ENCODE measurements at places on chromosomes 11 and 22.

- DNase-seq: peak; percentile 75
Observed at GRCh38 chr22:32836280-32837123, 35.0 kb downstream of the TIMP3 start.

GRCh38 chr11:18105086-18105801, 638 bp downstream of the SAAL1 start:
- DNase-seq: peak; percentile 12

GRCh38 chr11:15113381-15113780, 1.3 kb upstream of the INSC start:
- DNase-seq: peak; percentile 83

GRCh38 chr11:63015521-63016215, at the start of gene SLC22A8:
Gene SLC22A8, minus strand, starts transcription at chr11:63015841. Its CDS starts 883 bp downstream, at chr11:63014958.
- no peak for DNase-seq

- no peak for DNase-seq
Observed at GRCh38 chr22:36443198-36443770, 38.2 kb downstream of the TXN2 start.

DNA sequence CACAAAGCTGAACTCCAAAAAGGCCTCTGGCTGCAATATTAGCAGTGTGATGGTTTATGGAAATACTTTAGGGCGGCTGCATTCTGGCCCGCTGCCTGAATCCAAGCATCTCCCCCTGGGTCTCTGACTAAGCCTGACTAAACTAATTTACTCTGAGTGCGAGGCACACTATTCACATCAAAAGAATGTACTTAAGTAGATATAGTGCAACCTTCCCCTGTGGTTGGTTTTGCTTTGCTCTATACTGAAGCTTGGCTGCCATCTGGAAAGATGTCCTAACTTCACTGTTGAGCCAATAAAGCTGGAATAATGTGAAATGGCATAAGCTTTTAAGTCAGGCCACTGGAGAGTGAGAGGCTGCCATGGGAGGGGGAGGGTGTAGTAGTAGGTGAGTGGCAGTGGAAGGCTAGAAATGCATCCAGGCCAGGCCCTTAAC, 321.6 kb downstream of the AASDHPPT start:
- DNase-seq: no peak

DNA sequence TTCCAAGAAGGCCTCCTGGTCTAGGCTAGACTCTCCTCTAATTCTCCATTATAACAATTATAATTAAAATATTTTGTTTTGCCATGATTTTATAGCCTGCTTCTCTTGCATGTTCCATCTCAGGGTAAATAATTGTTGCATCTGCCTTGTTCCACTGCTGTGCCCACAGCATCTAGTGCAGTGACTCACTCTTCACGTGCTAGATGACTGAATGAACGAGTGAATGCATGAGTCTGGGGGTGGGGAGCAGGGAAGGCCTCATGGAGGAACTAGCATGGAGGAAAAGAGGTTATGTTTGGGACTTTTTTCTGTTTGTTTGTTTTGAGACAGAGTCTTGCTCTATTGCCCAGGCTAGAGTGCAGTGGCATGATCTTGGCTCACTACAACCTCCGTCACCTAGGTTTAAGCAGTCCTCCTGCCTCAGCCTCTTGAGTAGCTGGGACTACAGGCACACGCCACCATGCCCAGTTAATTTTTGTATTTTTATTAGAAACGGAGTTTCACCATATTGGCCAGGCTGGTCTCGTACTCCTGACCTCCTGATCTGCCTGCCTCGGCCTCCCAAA, 5.2 kb upstream of the OAF start:
- no peak for DNase-seq

- no peak for DNase-seq
Observed at GRCh38 chr11:74694136-74694930, 36.9 kb downstream of the CHRDL2 start.

- peak; percentile 66 for DNase-seq
Observed at GRCh38 chr11:117171404-117172061, 7.0 kb upstream of the SIDT2 start.

DNA sequence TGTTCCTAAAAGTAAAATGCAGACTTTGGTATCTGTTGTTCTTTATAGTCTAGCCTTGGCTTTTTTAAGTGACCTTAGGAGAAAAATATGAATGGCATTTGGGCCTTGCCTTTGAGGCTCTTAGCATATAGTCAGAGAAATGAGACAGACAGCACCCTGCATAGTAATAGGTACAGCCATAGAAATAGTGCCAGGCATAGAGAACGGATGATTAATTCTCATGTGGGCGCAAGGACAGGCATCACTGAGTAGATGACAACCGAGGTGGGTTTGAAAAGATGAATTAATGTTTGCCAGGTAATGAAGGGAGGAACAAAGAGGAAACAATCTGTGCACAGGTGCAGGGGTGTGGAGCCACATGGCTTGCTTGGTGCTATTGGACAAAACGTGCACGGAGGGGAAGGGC, 90.5 kb downstream of the BMAL1 start:
- DNase-seq: no peak

DNA sequence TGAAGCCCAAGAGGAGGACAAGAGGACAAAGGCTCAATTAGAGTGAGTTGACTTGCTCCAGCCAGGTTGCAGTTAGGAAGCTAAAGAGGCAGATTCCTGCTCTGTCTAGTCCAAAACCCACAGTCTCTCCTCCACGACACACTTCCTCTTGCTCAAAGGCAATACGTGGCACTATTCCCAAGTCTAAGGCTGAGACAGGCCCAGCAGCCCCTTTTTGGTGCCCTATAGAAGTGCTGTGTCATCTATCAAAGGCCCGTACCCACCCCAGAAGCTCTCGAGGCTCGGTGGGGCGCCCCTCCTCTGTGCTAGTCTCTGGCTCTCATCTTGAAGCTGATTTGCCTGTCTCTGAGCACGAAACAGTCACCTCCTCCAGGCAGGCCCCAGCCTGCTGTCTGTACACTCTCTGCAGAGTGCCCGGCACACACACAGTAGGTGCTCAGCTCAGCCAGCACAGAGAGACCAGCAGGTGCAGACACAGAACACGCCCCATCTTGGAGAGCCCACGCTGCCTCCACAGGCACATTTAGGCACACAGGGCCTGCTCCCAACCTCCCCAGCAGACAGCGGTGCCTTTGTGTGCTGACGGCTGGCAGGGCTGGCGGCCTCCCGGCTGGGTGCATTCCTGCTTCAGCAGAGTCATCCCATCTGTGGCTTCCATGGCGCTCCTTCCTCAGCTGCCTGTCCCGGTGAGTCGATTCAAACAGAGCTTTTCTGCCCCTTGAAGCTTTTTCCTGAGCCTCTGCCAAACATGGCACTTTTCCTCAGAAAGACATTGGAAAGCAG, 52.8 kb downstream of the MYH9 start:
- peak; percentile 85 for DNase-seq

DNA sequence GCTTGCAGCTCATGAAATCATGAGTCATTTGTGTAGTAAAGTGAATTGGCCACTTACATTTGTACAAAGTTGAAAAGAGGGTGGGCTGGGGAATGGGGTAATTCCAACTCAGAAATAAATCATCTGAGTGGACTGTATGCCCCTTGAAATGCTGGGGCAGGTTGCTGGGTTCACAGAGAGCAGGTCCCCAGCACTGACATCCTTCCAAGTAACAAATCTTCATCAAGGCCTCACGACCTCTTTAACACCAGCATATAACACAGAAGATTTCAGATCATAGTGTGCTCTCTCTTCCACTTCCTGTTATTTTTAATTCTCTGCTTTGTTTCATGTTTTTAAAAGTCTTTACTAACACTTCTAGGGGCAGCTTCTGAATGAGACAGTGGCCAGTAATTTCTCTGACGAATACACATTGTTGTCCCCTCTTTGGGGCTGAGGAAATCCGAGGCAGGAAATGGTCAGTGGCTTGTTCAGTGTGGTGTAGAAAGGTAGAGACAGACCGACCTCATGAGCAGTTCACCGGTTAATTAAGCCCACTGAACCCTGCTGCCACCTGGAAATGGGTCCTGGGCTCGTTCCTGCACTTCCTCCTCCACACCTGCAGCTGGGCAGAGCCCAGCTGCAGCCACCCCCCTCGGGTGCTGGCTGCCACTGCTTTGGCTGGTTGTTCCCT, 127.7 kb downstream of the MAML2 start:
- DNase-seq: peak; percentile 12

DNA sequence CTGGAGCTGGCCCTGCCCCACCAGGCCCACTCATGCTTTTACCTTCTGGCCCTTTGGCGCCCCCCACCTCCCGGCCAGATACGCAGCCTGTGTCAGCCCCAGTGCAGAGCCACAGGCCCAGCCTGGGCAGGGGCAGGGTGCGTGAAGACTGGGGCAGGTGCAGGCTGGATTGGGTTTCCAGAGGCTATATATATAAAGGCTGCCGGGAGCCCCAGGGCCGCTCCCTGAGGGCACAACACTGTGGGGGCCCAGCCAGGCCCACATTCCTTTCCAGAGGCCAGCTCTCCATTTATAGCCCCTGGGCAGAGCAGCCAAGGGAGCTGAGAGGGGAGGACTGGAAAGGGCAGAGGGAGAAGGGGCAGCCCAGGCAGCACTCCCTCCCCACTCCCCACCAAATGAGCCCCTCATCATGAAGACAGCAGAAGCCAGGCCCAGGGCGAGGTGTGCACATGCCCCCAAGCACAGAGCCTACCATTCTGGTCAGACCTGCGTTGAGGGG, 5.0 kb upstream of the MYOD1 start:
- no peak for DNase-seq

- no peak for DNase-seq
Observed at GRCh38 chr11:88310246-88310645, 27.3 kb downstream of the CTSC start.

DNA sequence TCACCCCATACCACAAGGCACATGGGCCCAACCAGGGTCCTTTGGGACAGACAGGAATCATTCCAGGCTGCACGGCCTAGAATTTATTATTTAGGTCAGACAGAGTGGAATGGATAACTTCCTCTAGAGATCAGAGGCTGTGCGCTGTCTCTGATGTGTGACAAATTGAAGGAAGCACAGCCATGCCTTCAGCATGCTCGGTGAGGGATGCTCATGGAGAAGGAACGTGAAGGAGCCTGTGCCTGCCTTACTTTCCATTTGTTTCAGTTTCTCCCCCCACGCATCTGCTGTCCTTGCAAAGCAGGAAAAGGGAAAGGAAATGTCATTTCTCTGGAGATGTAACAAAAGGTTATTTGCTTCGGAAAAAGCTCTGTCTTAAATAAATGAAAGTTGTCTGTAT, 644.1 kb downstream of the OPCML start:
- no peak for DNase-seq

GRCh38 chr11:112401036-112401769, 140.5 kb upstream of the PLET1 start:
- DNase-seq: no peak

DNA sequence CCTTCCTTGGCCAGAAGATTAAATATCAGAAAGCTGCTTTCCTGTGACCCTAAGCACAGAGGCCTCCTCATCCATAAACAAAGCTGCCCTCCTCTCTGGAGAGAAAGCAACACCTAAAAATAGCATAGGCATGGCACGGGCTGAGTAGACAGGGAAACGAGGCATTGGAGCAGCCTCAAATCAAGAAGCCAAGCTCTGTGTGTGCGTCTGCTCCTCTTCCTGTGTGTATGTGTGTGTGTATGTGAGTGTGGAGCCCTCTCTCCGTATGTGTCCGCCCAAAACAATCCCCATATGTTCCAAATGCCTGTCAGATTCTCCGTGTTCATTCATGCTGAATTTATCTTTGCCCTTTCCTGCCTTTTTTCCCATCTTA, 24.0 kb downstream of the KCNJ5 start:
- DNase-seq: no peak

- DNase-seq: no peak
Observed at GRCh38 chr11:45860764-45861510, 13.7 kb downstream of the CRY2 start.

- DNase-seq: no peak
Observed at GRCh38 chr11:35539781-35540281, 14.4 kb upstream of the PAMR1 start.

GRCh38 chr22:33659448-33659847, 260.8 kb downstream of the LARGE1 start:
- DNase-seq: no peak

GRCh38 chr11:28701760-28702449, 593.7 kb downstream of the METTL15 start:
- no peak for DNase-seq

GRCh38 chr22:32618441-32619140, 144.0 kb downstream of the FBXO7 start:
- no peak for DNase-seq

GRCh38 chr11:36038541-36038940, 94.7 kb downstream of the LDLRAD3 start:
- DNase-seq: no peak
